ENCODE measurements at places on chromosomes 2 and 18. TPM values are rescaled to one million over a fixed set of nuclear protein-coding genes. Genes with fewer than 3 reads are reported as not detected.

GRCh38 chr18:62717169-62717924 is 2.0 kb downstream of the PHLPP1 start:
- DNase-seq, result peak; percentile 70

- no peak for DNase-seq
Observed at GRCh38 chr2:73185965-73186364, 16.4 kb upstream of the NOTO start.

DNA sequence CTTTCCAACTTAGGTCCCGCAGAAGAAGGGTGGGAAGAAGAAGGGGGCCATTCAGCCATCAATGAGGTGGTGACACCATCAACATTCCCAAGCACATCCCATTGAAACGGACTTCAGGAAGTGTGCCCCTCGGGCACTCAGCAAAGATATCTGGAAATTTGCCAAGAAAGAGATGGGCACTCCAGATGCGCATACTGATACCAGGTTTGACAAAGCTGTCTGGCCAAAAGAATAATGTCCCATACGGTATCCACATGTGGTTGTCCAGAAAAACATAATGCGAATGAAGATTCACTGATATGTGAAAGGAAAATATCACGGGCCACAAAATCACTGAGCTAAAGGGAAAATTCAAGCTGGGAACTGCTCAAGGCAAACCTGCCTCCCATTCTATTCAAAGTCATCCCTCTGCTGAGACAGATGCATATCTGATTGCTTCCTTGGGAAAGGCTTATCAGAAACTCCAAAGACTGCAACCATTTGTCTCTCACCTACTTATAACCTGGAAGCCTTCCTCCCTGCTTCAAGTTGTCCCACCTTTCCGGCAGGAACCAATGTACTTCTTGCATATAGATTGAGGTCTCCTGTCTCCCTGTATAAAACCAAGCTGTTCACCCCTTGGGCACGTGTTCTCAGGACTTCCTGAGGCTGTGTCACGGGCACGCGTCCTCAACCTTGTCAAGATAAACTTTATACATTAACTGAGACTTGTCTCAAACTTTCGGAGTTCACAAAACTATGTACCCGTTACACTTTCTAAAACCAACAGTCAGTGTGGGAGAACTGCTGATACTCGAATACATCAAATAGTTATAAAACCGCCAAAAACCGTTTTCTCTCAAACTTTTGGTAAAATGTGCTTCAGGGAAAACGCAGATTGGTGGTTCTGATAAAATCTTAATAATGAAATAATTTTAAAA is 1.3 kb upstream of the PDK1 start:
- DNase-seq, result no peak

DNA sequence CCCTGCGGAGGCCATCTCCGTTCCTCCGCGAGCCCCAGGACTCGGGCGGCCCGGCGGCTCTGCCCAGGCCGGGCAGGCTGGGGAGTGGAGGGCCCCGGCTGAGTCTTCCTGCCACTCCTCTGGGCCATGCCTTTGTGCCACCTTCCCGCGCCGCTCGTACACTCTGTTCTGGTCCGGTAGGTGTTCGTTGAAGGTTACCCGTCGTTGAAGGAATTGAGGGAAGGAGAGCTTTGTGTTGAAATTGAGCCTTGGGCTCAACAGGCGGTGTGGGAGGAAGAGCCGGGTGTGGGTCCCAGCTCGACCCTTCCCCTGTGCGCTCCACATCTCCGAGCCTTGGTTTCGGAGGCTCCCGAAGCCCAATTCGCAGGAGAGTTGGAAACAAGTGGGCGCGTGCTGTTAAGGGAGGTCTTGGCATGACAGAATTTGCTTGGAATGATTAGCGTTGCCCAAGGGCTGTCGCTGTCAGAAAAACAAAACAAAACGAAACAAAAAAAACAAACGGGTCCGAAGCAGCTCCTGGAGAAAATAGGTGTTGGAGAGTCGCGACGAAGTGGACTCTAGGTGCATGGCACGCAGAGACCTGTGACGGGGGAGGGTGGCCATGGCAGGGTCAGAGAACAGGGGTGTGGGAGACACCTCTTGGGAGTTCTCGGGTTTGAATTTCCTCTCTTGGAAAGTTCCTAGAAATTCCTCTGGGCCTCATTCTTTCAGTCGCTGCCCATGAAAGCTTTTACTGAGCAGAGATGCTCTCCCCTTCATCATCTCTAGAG is 1.2 kb upstream of the MZT2A start:
- peak; percentile 25 for DNase-seq

DNA sequence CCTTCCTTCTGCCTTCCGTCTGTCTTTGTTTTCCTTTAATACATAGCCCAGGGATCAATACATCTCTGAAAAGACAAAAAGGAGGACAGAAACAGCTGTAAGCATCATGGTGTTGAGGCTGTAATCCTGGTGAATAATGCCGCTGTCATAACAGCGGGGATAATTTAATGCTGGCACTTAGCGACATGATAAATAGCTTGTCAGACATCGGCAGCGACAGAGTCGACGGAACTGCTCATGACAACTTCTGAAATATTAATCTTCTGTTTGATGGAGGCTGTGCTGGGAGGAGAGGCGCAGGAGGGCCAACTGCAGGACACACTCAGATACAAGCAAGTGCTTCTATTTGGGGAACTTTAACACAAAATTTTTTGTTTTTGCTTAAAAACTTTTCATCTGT is 602.2 kb downstream of the GALR1 start:
- no peak for DNase-seq

The SCN7A gene
- 1.2 TPM for total RNA-seq

The TUBA4A gene
- 149 TPM for total RNA-seq

The NT5DC4 gene
- total RNA-seq, result not detected
